ENCODE measurements at places on chromosomes 1 and 21.
A peak's percentile ranks its signal among the peaks of the same experiment; 100 is the strongest.

GRCh38 chr1:101136739-101137138 lies 100.1 kb upstream of the S1PR1 start:
- no peak for DNase-seq

DNA sequence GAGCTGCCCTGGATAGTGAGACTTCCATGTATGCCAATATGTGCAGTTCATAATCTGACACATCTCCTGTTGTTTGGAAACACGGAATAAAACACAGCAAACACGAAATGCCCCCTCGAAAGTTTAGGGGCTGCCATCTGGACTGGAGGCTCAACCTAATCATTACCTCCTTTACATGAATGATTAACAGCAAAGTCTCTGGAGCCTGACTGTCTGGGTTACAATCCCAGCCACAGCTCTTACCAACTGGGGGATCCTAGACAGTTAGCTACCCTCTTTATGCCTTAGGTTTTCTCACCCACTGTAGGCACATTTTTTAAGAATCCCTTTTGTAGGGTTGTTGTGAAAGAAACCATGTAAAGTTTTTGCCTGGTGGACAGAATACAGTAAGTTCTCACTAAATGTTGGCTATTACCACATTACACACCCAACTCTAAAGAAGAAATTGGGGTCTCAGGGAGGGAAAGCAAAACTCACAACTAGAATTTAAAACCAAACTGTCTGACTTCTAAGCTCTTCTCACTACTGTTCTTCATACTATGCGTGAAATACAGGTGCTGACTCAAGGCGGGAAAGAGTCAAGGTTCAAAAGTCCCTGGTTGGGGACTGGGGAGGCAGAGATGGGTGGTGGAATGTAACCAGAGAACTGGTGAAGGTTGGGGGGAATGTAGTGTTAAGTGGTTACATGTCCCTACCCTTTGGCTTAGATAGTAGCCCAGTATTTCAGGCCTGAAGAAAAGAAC lies 24.2 kb downstream of the CYP4A22 start:
- no peak for DNase-seq

DNA sequence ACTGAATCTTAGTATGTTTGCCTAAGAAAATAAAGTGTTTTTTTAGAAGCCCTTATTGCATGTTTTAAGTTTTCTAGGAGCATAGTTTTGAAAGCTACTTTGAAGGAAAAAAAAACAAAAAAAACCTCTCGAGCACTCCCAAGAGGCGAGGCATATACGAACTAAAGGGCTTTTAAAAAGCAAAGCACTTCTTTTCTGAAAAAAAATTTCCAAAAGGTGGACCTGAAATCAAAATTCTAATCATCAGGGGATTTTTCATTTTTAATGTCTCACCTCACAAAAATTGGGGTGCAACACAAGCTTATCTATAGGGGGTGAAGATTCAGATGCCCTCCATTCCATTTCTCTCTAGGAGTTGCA lies 594 bp downstream of the GLMN start:
- no peak for DNase-seq

- DNase-seq = peak; percentile 38
Observed at GRCh38 chr1:47471163-47471562, 33.3 kb downstream of the FOXD2 start.

DNA sequence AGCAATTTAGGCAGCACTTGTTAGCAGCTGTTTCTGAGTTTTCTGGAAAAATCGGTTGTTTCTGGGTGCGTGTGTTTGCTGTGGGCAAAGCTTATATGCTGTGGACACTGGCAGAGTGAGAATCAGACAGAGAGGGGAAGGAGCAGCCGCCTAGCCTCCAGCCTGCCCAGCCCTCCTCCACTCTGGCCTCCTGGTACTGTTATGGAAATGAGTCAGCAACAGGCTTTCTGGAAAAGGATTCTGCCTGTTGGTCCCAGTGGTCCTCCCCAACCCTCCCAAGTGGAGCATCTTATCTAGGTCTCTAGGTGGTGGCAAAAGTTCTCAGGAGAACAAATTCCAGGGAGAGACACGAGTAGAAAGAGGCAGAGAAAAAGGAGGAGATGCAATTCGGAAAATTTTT lies 42.2 kb upstream of the GOLT1A start:
- no peak for DNase-seq

DNA sequence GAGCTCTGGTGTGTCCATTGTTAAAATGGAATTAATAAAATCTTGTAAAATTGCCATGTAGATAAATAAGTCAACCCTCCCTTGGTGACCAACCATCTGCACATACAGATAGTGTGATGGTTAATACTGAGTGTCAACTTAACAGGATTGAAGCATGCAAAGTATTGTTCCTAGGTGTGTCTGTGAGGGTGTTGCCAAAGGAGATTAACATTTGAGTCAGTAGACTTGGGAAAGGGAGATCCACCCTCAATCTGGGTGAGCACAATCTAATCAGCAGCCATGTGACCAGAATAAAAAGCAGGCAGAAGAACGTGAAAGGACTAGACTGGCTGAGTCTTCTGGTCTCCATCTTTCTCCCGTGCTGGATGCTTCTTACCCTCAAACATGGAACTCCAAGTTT lies 174.8 kb downstream of the LTN1 start:
- no peak for DNase-seq

Data from GM04504 (cell line).